NCI-H187 treated with DMSO at 0.1 percent for 48 hours (cell line): ENCODE measurements at places on chromosomes 1 and 21.

DNA sequence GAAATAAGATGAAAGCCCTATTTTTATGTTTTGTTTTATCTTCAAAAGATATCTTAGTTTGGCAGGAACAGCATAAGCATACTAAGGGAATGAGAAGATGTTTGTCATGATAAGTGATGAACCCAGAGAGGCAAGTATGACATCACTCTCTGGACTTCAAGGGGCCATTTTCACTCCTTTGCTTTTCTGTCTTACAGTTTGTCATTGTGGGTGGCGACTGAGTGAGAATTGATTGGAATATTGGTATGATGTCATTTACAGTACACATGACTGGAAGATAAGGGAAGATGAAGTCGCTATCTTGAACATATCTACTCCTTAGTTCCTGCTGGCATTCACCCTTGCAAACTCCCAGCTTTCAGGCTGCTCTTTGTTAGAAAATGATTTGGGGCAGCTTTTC is 258.1 kb upstream of the RAB4A start:
- no peak for DNase-seq

DNA sequence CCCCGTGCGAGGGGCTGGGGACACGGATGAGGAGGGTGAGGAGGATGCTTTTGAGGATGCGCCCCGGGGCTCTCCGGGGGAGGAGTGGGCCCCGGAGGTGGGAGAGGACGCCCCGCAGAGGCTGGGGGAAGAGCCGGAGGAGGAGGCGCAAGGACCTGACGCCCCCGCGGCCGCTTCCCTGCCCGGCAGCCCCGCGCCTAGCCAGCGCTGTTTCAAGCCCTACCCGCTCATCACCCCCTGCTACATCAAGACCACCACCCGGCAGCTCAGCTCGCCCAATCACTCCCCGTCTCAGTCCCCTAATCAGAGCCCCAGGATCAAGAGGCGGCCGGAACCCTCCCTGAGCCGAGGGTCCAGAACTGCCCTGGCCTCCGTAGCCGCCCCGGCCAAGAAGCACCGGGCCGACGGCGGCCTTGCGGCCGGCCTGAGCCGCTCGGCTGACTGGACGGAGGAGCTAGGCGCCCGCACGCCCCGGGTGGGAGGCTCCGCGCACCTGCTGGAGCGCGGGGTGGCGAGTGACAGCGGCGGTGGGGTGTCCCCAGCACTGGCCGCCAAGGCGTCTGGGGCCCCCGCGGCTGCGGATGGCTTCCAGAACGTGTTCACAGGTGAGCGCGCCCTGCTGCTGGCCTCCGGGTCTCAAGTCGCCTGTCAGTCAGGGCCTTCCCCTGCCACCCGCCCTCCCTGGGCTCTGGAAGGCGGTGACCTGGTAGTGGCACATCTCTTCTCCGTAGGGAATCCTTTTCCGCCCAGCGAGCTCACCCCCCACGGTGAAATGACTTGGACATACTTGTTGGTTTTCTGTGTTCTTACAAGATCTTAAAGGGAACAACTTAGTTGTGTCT is 1.7 kb downstream of the FMN2 start:
- DNase-seq = no peak

GRCh38 chr1:8495928-8496401 is 178.1 kb downstream of the SLC45A1 start:
- DNase-seq = no peak

DNA sequence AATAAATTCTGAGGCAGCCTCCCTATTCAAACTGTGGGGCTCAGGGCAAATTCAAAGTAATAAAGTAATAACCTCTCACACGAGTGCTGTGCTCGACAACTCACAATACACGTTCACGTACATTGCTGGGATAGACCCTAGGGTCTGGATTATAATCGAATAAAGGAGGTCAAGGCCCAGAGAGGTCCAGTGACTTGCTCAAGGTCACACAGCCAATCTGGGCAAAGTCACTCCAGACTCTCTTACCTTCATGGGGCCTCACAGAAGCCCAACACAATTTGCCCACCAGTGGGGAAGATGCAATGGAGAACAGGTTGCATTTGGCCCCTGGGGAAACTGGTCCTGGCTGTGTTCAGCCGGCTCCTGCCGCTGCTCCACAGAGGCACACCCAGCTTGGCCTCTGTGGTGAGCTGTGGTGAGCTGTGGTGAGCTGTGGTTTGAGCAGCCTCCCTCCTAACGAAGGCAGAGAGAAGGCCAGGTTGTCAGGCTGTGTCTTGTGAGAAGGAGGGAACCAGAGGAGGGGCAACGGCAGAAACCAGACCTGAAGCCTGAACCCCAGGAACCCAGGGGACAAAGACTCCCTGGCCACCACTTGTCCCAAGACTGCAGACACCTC is 35.1 kb downstream of the NUAK2 start:
- no peak for DNase-seq

DNA sequence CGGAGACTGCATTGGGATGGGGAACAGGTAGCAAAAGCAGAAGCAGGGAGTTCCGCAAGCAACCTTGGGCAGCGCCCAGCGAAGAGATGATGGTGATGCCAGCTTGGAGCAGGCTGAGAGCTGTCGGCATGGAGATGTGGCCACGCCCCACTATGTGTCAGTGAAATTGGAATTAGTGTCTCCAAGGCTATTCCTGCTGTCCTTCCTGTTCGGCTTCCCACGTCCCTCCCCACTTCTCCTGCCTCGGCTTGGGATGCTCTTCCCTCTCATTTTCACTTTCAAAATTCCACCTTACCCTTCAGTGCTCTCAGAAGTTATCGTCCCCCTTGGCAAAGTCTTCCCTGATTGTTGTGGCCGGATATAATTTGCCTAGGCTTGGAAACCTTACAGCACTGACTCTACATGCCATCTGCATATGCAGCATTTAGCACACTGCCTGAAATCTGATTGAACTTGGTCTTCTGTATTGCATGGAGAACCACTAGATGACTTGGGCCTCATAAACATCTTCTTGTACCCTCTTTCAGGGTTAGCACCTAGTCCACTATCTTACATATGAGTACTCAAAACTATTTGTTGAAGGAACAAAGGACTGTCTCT is 270.7 kb upstream of the RUNX1 start:
- no peak for DNase-seq

DNA sequence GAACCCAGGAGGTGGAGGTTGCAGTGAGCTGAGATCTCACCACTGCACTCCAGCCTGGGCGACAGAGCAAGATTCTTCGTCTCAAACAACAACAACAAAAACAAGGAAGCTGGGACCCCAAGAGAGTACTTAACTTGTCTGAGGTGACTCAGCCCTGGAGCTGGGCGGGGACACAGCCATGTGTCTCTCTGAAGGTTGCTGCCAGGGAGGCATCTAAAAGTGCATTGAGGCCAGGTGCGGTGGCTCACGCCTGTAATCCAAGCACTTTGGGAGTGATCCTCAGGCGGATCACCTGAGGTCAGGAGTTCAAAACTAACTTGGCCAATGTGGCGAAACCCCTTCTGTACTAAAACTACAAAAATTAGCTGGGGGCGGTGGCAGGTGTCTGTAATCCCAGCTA is 7.7 kb downstream of the IFI6 start:
- no peak for DNase-seq

GRCh38 chr1:199067483-199067882 is 428.6 kb downstream of the PTPRC start:
- no peak for DNase-seq

DNA sequence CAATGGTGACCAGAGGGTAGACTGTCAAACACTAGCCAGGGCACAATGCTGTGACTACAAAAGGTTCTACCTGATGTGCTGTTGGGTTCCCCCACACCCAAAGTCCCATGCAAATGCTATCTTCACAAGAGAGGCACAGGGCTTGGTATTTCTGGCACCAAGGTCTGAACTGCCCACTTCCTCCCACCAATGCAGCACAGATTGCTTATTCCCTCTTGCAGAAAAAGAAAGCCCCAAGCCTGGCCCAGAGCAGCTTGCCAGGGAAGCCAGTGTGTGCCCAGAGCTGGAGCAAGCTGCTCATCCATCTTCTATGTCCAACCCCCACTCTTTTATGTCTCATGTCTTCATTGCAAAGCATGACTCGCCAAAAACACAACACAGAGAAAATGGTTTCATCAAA is 149.4 kb upstream of the CAMK1G start:
- DNase-seq = no peak

- peak; percentile 39 for DNase-seq
Measured at GRCh38 chr1:174258148-174258550, 98.8 kb downstream of the RABGAP1L start.

DNA sequence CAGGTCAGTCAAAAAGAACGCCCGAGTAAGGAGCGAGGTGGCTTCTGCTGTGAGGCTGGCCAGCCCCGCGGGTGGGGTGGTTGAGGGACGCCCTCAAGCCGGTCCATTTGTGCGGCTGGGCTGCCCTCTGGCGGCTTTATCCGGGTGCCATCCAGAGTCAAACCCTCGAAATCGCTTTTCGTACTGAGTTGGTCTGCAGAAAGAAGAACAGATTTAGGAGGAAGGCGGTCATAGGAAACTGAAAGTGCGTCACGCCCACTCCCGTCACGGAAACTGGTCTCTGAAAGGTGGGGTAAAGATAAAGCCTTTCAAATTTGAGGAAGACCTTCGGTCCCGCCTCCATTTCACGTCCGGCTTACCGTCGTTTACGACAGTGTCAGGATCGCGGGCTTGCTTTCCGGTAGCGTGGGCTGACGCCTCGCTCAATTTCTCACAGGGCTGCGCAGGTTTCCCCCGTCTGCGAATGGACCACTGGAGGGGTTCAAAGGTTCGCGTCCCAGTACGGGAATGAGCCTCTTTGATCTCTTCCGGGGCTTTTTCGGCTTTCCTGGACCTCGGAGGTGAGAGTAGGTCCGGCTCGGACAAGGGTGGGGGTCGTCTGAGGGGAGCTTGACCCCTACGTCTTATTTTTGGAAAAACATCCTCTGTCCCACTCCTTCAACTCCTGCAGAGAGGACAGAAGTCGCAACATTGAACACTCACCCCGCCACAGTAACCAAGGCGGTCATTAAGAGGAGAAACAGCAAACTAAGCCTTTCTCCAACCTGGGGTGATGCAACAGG is at the start of gene HAX1:
TSS of gene HAX1 (plus strand) at position 413 of the 782 bp plus-strand sequence. CDS start at position 508, 95 bp downstream.
- DNase-seq = peak; percentile 83

DNA sequence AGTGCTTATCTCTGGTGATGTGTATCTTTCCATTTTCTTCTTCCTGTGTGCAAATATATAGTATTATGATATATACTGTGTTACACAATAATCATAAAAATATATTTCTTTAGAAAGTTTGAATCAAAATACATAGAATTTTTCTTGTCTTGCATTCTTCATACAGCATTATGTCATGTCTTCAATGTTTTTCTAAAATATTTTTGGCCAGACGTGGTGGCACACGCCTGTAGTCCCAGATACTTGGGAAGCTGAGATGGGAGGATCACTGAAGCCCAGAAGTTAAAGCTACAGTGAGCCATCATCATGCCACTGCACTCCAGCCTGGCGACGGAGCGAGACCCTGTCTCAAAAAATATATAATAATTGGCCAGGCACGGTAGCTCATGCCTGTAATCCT is 41.6 kb downstream of the IL6R start:
- DNase-seq = no peak

DNA sequence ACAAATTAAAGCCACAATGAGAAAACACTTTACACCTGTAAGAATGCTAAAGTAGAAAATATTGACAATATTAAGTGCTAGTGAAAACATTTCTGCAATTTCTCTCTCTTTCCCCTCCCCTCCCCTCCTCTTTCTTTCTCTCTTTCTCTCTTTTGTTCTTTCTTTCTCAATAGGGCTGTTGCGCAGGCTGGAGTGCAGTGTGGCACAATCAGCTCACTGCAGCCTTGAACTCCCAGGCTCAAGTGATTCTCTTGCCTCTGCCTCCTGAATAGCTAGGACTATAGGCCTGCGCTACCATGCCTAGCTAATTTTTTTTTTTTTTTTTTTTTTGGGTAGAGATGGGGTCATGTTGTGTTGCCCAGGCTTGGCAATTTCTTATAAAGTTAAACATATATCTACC is 5.9 kb upstream of the SHISAL2A start:
- DNase-seq = no peak

DNA sequence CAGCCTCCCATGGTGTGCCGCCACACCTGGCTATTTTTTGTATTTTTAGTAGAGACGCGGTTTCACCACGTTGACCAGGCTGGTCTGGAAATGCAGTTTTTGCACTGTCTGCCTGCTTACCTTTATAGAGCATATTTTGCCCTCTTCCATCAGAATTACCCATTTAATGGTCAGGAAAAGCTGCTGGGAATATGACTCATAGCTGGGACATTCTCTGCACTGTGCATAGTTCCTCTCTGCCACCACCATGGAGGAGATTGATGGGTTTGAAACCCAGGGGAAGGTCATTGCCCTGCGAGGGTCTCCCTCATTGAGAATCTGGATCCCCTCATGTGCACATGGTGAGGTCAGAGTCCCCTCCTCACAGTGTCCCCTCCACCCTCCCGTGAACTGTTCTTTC is 32.1 kb downstream of the MX1 start:
- DNase-seq = no peak

GRCh38 chr1:214455971-214456867 is 95.2 kb downstream of the PTPN14 start:
- DNase-seq = no peak

DNA sequence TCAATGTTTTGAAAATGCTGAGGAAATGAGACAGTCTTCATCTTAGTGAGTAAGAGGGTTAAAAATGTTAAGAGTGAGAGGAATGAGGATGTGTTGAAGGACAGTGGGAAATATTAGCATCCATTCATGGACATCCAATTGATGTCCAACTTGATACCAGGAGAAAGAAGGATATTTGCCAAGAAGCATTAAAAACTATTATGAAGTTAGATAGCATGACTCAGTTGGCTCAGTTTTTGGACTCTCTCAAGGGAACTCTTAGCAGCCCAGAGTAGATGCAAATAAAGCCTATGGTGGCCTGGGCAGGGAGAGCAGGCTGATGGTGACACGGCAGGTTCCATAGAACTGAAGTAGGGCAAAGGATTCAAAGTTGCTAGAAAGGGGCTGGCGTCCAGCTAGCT is 171.0 kb downstream of the ZZZ3 start:
- no peak for DNase-seq

- DNase-seq = peak; percentile 41
Measured at GRCh38 chr1:232367293-232367692, 262.6 kb downstream of the SIPA1L2 start.
